ENCODE measurements at places on chromosomes 5 and 9.

- no peak for DNase-seq
Observed at GRCh38 chr5:8349855-8350254, 480.9 kb downstream of the MTRR start.

- DNase-seq, result no peak
Observed at GRCh38 chr5:63919763-63920478, 42.3 kb downstream of the HTR1A start.

DNA sequence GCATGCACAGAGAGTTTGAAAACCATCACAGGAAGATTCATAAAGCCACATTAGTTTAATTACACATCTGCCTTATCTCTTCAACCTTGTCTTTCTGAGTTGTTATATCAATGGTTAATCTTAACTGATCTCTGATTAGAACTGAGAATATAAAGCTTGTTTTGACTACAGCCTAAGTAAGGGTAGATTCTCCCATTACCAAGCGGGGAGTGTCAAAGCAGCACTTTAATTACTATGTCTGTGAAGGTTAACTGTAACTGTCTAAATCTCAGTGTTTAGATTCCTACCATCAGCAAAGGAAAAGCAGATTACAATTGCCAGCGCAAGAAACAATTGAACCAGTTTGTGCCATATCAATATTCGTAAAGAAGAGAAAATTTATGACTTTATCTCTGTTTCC is 348.7 kb downstream of the CDH12 start:
- no peak for DNase-seq

DNA sequence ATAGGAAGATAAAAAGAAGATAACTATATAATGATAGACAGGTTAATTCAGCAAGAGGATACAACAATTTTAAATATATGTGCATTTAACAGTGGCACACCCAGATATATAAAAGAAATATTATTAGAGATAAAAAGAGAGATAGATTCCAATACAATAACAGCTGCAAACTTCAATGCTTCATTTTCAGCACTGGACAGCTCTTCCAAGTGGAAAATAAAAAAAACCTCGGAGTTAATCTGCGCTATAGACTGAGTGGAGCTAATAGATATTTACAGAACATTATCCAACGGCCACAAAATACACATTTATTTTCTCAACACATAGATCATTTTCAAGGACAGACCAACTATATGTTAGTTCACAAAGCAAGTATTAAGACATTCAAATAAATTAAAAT is 1229.5 kb upstream of the CDH6 start:
- no peak for DNase-seq

- no peak for DNase-seq
Observed at GRCh38 chr9:96168882-96169281, 133.1 kb downstream of the HSD17B3 start.

- DNase-seq, result no peak
Observed at GRCh38 chr5:78758169-78758839, 109.7 kb upstream of the LHFPL2 start.

DNA sequence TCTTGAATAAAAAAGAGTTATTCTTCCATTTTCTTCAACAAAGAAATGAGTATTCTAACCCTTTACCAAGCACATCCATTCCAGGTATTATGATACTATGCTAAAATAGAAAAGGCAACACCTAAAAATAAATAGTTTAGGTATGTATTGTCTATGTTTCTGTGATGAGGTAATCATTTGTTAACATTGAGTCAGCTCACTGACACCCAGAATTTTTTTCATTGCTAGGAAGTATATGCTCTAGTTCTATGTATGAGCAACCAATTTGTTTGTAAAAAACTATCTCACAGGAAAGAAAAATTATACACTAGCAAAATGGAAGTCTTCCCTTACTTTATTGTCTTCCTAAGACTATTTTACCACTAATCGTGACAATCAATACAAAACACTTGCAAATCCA is 615.6 kb upstream of the GRIN3A start:
- DNase-seq, result no peak

GRCh38 chr5:150497989-150498317 is 10.0 kb upstream of the NDST1 start:
- DNase-seq, result no peak

DNA sequence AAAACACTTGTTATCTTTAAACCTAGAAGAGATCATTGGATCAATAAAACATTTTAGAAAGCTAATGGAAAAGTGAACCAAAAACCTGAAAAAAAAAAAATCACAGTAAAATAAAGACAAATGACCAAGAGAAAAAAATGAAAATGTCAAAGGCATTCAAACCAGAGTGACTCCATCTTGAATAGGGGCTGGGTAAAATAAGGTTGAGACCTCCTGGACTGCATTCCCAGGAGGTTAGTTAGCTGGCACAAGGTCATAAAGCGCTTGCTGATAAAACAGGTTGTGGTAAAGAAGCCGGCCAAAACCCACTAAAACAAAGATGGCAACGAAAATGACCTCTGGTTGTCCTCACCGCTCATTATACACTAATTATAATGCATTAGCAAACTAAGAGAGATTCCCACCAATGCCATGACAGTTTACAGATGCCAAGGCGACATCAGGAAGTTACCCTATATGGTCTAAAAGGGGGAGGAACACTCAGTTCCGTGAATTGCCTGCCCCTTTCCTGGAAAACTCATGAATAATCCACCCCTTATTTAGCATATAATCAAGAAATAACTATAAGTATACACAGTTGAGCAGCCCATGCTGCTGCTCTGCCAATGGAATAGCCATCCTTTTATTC is 116.7 kb upstream of the NEK6 start:
- no peak for DNase-seq

GRCh38 chr9:70540016-70540415 is 125.6 kb upstream of the KLF9 start:
- DNase-seq, result no peak

DNA sequence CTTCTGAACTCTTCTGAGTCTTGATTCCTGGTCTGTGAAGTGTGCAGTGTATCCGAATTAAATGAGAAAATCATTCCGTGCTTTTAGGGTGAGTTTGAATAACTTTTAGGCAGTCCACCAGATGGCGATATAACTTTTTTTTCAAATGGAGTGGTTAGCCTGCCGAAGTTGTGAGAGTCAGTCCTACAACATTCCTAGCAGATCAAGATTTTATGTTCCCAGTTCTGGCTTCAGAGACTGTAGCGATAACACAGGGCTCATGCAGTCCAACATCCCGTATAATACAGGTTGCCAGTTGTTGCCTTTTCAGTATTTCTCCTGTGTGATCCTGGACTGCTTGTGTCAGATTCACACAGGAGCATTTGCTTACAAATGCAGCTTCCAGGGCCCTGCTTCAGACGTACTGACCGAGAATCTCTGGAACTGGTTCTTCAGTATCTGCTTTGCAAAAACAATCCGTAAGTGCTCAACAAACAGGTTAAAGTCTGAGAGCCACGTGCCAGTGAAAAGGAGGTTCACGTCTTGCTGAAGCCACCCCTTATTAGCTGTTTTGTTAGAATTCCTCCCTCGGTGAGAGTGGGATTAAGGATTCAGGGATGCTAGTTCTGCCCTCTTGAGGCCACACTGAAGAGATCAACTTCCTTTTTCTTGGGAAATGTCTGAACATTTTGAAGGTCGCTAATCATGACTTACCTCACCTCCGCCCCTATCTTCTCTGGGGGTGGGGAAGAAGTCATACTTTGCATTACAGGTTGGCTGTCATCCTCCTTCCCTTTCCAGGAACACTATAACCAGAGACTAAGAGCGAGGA is 22.8 kb downstream of the SMIM3 start:
- no peak for DNase-seq

DNA sequence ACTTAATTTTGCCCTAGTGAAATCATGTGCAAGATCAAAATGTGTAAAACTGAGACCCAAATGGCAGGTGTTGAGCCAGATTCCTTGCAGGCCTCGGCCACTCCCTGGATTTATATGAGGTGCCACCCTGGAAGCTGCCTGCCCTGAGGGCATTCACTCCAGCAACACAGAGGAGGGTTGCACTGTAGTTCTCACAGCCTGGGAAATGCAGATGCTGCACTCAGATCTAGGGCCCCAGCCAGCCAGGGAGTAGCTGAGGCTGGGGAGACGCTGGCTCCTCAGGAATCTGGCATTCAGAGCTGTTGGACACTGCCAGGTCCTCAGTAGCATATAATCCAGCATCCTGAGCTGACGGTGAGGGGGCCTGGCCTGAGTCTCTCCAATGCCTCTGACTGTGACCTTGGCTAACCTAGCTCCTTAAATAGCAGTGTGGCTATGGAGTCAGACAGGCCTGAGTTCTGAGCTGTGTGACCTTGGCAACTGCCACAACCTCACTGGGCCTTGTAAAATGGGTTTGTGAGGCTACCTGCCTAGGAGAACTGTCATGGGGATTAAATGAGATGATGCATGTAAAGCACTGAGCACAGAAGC is 8.7 kb downstream of the KCNMB1 start:
- DNase-seq, result no peak

DNA sequence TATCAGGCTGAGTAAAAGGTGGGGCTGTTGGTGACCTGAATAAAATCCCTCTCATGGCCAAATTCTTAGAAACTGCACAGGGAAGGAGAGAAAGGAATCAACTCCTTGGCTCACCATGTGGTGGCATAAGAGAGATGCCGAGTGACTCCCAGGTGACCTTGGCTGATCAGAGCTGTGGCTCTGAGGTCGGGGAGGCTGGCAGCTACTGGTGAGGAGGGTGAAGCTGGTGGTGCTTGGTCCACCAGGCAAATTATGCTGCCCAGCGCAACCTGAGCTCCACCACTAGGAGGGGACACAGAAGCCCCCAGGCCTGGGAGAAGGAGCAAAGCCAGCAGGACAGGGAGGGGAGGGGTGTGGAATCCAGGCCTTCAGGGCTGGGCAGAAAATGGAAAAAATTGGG is 111.2 kb upstream of the IL12B start:
- DNase-seq, result no peak

GRCh38 chr9:72809586-72809985 is 143.3 kb downstream of the ALDH1A1 start:
- DNase-seq, result no peak

- DNase-seq, result no peak
Observed at GRCh38 chr9:85858056-85858750, 82.7 kb upstream of the NAA35 start.

- no peak for DNase-seq
Observed at GRCh38 chr9:2299843-2300205, 284.7 kb downstream of the SMARCA2 start.

- DNase-seq, result no peak
Observed at GRCh38 chr9:34328500-34328986, 525 bp downstream of the KIF24 start.

GRCh38 chr5:96112123-96112670 is 150.5 kb upstream of the ELL2 start:
- DNase-seq, result no peak

- DNase-seq, result no peak
Observed at GRCh38 chr5:155085282-155085989, 71.9 kb downstream of the KIF4B start.

GRCh38 chr5:152634586-152634985 is 229.5 kb upstream of the NMUR2 start:
- DNase-seq, result no peak

- DNase-seq, result peak; percentile 78
Observed at GRCh38 chr5:115601701-115602590, at the start of gene TICAM2. TICAM2 (minus strand) TSS chr5:115602479; CDS start chr5:115581256, 21,223 bp downstream.

DNA sequence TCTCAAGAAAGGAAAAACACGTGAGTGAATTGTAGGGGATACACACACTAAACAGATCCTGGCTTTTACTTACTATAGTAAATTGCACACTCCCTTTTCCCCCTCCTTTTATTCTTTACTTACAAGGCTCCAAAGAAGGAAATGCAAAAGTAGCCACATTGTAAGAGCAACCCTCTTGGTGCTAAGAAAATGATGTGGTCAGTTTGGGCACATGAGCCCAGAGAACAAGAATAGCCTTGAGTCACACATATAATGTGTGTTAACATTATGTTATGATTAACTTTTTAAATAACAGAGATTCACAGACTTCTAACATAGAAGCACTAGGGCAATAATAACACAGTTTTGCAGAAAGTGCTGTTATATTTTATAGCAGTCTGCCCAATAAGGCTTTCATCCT is 48.5 kb downstream of the PCSK5 start:
- DNase-seq, result no peak

GRCh38 chr5:83408719-83409118 is 62.8 kb upstream of the VCAN start:
- DNase-seq, result no peak

DNA sequence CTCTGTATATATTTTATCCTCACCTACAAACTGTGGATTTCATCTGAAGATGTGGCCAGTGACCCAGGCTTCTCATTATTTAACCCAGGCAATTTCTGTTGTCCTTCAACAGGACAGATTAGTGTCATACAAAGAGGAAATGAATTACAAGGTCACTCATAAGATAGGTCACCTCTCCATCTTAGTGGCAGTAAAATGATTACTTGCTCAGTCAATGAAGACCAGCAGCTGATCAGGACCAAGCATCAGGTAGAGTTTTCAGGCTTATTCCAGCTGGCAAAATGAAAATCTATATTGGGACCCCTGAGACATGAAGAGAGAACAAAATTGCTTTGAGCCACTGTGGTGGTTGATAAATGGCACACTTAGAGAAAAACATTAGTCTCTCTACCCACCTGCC is 135.2 kb upstream of the PRDM9 start:
- DNase-seq, result no peak

GRCh38 chr9:89149726-89150125 is 28.9 kb downstream of the SHC3 start:
- no peak for DNase-seq

- no peak for DNase-seq
Observed at GRCh38 chr5:2522372-2522771, 229.1 kb downstream of the IRX2 start.

DNA sequence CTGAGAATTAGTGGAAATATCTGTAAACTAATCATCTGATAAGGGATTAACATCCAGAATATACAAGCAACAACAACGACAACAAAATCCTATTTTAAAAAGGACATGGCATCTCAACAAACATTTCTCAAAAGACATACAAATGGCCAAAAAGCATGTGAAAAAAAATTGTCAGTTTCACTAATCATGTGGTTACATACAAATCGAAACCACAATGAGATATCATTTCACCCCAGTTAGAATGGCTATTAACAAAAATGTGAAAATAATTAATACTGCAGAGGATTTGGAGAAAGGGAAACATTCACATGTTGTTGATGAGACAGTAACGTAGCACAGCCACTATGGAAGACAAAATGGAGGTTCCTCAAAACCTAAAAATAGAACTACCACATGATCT is 69.5 kb downstream of the ERP44 start:
- no peak for DNase-seq

DNA sequence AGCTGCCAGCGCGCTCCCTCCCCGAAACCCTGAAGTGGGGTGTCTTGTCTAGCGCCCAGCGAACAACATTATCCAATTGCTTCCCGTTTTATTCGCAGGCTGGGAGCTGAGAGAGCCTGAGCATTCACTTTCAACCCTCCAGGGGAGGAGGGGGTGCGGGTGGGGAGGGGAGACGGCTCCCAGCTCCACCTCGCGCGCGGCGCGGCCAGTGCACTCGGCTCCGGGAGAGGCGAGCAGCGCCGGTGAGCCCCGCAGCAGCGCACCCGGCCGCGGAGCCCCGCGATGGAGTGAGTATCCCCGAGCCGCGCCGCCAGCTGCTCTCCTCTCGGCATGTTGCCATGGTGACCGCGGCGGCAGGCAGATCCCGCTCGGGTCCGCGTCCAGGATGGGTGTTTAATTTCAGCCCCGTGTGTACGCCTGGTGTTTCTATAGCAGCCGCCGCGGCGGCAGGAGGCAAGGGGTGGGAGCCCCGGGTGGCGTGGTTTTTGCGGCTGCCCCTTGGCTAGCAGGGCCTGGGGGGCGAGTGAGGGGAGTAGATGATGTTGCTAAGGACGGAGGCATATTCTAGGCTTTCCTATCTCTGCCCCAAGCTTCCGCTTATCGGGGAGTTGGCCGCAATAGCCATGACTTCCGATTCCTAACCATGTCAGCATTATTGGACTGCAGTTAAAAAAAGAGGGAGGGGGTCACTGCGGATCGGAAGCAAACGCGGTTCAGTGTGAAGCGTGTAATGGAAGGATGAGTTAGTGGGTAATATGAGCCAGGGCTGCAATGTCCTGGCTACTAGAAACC is 139.2 kb upstream of the PALM2AKAP2 start:
- DNase-seq, result no peak
